ENCODE measurements at places on chromosomes 12 and 14. TPM values are rescaled to one million over a fixed set of nuclear protein-coding genes. Genes with fewer than 3 reads are reported as not detected.

GRCh38 chr12:93373961-93374656, 3.6 kb upstream of the NUDT4 start:
- DNase-seq, result no peak

Gene PLEK2
- 2.7 TPM for polyA plus RNA-seq

GRCh38 chr14:76940021-76940760, 88.3 kb downstream of the IRF2BPL start:
- DNase-seq, result no peak

DNA sequence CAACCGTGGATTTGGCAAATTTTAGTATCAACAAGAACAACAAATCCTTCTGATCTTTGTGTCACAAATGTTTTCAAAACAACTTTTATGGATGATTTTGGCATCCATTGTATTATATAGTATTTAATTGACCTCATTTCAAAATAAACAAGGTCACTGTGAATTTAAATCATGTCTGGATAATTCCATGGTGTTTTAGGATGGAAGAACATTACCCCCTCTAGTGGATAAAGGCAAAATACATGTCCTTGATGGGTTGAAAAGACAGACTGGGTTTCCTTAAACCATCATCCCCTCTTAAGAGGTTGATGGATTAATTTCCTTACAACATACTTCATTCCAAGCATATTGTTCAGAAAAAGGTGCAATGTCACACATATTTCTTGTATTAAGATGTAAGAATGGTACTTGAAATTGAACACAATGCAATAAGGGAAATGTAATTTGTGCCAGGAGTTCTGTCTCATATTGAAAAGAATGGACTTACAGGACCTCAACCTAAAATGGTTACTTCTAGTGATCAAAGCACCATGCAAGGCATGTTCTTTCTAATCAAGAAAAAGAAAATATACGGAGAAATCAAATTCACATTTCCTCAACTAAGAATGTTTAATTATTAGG, 352.0 kb downstream of the BCAT1 start:
- peak; percentile 24 for DNase-seq

Gene APOLD1
- 14.9 TPM for polyA plus RNA-seq

- no peak for DNase-seq
Observed at GRCh38 chr14:39232554-39233415, 930 bp upstream of the MIA2 start.

Gene CIROP
- polyA plus RNA-seq, result not detected

Gene STXBP6
- polyA plus RNA-seq, result 9.0 TPM

DNA sequence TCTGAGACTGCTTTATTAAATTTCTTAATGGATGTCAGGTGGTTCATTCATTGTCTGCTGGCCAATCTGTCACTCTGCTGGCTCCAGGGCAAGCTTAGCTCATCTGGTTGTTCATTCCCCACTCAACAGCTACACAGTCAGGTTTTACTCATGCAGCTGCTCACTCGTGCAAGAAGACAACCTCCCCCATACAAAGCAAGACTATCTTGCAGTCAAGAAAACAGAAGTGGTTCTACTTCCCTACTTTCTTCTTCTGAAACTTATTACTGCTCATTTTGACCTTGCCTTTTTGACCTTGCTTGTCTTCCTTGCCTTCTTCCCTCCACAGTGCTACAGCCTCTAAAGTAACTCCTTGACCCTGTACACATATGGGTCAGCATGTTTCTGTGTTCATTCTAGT, 277.9 kb downstream of the SSPN start:
- DNase-seq, result no peak

- DNase-seq, result no peak
Observed at GRCh38 chr14:61622051-61622450, 73.3 kb upstream of the HIF1A start.

DNA sequence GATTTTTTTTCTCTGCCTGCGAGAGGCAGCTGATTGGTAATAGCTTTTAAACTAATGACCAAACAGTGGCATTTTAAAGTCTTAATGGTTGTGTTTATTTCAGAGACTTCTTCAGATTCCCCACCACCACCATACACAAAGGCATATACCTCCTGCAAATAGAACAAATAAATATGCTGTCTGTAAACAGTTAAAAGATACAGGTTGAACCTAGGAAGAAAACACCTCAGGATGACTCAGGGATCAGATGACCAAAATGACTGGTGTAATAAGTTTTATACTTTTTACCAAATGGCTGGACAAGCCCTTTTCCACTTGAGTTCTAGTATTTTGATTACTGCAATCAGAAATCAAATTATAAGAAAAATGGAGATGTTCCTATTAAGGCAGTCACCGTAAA, 364.1 kb downstream of the PAWR start:
- DNase-seq, result no peak

DNA sequence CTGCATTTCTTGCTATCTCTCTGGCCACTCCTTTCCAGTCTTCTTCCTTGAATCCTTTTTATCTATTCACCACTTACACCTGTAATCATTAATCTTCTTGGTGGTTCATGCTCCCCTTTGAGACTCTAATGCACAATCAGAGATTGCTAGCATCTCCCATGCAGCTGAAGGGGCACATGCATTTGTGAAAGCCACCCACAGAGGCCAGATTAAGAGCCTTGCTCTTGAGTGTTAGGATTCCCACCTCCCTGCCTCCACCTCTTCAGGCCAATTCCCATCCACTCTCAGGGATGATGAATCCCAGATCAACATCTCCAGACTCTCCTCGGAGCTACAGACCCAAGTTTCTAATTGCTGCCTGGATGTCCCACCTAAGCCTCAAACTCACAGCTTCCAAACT, 19.4 kb upstream of the KRT18 start:
- DNase-seq, result no peak

- no peak for DNase-seq
Observed at GRCh38 chr12:54857406-54857805, 3.1 kb downstream of the MUCL1 start.

DNA sequence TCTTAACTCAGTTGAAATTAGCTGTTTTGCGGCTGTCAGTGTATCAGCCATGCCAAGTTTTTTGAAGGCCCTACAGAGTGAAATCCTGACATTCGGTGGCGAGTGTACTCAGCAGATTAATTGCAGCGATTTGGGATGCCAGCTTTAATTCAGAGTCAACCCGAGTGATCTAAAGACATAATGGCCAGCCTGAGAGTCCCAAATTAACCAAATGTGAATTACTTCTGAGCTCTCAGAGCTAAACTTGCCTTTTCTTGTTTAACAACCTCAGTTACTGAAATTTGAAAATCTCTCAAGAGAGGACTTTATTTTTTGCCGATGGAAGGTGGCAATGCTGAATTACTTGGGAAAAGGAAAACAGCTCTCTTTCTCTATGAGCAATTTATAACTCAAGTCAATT, 148.5 kb downstream of the GLT1D1 start:
- no peak for DNase-seq

Gene SLC25A21
- polyA plus RNA-seq, result 4.1 TPM

Gene SEC23A
- polyA plus RNA-seq, result 70.5 TPM

DNA sequence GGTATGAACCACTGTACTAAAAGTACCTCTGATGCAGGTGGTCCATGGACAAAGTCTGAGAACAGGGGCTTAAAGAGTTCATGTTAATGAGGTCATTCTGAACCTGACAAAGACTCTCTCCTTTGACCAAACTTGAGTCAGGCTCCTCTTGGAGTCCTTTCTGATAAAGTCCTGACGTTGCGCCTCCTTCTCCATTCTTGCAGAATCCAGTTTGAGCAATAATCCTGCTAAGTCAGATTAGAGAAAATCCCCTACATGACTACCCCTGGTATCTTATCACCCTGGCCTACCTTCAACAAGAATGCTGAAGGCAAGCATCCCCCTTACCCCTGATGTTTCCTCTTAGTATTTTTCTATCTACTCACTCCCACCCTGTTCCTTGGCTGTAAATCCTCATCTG, 46.0 kb upstream of the ISM2 start:
- DNase-seq, result no peak

DNA sequence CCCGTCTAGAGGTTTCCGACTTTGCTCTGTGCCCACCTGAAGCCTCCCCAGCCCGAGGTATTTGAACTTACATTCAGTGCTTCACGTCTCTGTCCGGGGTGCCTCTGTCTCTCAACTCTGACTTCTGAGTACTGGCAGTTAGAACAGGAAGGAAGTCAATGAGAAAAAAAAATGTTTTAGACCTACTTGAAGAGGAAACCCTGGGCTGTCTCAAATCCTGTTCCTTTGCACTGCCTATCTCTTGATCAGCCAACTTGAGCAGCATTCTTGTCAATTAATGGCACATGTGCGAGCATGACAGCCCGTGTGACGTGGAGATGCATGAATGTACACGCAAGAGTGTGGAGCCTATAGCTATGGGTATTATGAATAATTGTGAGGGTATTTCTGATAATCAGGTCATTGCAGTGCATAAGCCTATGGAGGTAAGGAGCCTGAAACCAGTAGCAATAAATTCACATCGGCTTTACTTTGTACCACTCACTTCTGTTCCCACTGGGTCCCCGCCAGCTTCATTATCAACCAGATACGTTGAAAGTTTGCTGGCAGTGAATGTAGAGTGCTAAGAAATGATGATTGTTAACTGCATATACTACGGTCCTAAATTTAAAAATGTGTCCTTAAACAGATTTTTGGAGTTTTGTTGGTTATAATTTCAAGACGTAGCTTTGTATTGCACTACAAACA, at the start of gene ARHGDIB:
Gene ARHGDIB, minus strand, starts transcription at position 136 of the 687 bp plus-strand sequence. CDS start 10,889 bp downstream, outside the sequence.
- DNase-seq, result no peak

Gene ABCD4
- 105 TPM for polyA plus RNA-seq

Gene UBE3B
- 27.1 TPM for polyA plus RNA-seq

Gene SHMT2
- 52.2 TPM for polyA plus RNA-seq

Gene PTCSC3
- polyA plus RNA-seq, result 0.27 TPM

GRCh38 chr12:97595936-97596335, 133.3 kb downstream of the RMST start:
- no peak for DNase-seq

DNA sequence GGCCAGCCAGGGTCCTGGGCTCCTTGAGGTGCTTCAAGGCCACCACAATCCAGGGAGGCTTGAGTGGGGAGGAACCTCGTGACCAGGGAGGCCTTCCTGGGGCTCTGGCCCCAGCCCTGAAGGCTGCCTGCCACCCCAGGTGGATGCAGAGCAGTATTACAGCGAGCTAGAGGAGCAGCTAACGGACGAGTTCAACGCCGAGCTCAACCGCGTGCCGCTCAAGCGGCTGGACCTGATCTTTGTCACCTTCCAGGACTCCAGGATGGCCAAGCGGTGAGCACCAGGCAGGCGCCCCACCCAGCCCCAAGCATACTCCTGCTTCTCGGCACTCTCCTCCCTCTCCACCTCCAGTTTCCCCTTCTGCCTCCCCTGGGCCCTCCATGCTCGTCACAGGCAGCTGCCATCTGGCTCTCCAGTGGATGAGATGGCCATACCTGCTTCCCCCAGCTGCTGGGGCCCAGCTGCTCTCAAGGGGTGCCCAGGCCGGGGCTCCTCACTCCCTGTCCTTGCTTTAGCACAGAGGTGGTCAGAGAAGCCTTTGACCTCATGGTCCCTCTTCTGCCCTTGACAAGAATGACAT, 30.6 kb downstream of the NGB start:
- no peak for DNase-seq

Gene SERPINA4
- polyA plus RNA-seq, result 1.6 TPM

Gene TAC3
- polyA plus RNA-seq, result 1.9 TPM

Gene RD3L
- polyA plus RNA-seq, result not detected

- no peak for DNase-seq
Observed at GRCh38 chr12:43501703-43502102, 50.3 kb downstream of the ADAMTS20 start.

DNA sequence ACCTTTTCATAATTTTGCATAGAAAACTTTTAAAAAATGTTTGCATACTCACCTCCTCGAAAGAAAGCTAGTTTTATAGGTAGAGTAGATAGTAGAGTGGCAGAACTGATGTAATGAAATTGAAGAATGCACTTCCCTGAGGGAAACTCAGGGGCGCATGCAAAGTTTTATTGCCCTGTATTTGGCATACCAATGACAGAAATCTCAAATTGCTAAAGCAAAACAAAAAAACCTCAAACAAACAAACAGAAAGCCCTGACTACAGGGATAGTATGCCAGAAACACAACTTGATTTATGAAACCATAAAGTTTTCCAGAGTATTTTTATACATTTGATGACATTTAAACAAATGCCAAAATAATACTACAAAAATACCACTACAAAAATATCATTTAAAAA, 1.8 kb downstream of the RASSF9 start:
- DNase-seq, result no peak

Gene NELL2
- polyA plus RNA-seq, result 14.4 TPM

GRCh38 chr12:109605016-109605415, 31.4 kb downstream of the MVK start:
- DNase-seq, result no peak

- no peak for DNase-seq
Observed at GRCh38 chr12:43733687-43734086, 24.9 kb downstream of the PUS7L start.

Gene ARHGEF25
- polyA plus RNA-seq, result 101 TPM

DNA sequence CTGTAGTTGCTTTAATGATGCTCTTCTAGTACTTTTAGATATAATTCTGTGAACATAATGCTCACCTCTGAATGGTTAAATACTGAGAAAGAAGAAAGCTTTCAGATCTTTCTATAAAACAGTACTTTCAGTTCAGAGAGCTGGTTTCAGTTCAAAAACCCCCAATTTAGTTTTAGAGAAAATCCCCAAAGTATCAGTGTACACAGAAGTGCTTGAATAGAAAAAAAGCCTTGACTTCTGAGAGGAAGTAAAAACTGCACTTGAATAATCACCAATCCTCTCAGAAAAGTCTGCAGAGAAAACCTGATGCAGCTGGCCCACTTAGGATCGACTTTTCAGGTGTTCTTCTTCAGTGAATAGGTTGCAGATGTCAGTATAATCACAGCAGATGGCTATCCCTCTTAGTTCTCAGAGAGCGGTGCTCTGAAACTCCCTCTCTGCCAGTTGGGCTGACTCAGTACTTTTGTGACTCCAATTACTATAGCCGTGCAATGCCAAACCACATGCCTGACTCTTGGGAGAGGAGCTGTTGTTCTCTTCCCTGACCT, 616.3 kb downstream of the LRFN5 start:
- no peak for DNase-seq

DNA sequence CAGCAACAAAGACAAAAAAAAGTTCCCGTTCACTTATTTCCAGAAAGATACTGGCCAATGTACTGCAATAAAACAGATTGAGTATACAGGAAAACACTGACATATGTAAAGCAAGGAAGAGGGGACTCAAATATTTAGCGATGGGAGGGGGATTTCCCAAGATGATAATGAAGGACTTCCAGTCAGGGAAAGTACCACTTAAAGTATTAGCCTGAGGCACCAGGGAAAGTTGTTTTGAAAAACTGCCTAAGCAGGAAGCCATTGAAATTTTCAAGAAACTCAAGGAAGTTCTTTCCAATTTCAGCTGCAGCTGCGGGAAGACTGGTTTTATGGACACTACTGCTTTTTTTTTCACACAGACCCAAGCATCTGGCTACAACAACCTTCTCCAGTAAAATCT, 1007.4 kb upstream of the NOVA1 start:
- no peak for DNase-seq

Gene NEUROD4
- not detected for polyA plus RNA-seq

DNA sequence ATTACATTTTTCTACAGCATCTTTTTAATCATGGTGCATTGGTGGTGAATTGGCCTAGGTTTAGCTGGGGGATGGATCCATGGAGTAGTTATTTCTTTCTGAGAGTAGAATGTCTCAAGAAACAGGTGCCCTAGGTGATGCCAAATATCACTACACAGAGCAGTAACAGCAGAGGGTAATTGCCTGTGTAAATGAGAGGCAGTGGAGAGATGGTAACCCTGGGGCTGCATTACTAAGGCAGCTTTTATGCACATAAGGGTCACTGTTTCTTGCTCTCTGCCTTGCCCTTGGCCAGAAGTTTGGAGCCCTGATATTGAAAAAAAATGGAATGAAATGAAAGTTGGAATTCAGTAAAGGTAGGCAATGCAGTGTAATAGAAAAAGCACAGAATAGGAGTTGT, 604.0 kb downstream of the NOVA1 start:
- DNase-seq, result no peak

Gene MMP19
- polyA plus RNA-seq, result 1.1 TPM

Measured in left renal pelvis (tissue), 4 donors.